Metanephros (tissue), 2 donors: ENCODE measurements at places on chromosomes 2 and 18. TPM values are rescaled to one million over a fixed set of nuclear protein-coding genes. Genes with fewer than 3 reads are reported as not detected.

Gene ABCG8
- total RNA-seq = 1.4 TPM

Gene SIX2
- 10.7 TPM for total RNA-seq

Gene WDR33
- 51.6 TPM for total RNA-seq

Gene RAB17
- total RNA-seq = 10.6 TPM

Gene ALLC
- total RNA-seq = not detected

Gene BCL2
- total RNA-seq = 39.3 TPM

Gene INPP5D
- 23.4 TPM for total RNA-seq

Gene RAB6D
- not detected for total RNA-seq

Gene PAIP2B
- total RNA-seq = 15.8 TPM
